NCI-H774 (cell line): ENCODE measurements at places on chromosomes 4 and X.
A peak's percentile ranks its signal among the peaks of the same experiment; 100 is the strongest.

DNA sequence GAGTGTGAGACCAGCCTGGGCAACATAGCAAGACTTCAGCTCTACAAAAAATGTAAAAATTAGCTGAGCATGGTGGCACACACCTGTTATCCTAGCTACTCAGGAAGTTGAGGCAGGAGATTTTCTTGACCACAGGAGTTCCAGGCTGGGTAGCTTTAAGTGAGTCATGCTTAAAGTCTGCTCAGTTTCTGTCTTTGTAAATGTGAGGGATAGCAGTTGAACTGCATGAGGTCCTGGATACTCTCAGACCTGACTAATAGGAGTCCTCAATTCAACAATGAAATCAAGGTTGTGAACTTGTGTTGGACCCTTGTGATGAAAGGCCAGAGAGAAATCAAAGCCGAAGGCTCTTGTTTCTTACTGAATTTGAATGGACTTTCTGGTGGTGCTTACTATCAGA lies 45.2 kb downstream of the STARD8 start:
- DNase-seq: no peak

DNA sequence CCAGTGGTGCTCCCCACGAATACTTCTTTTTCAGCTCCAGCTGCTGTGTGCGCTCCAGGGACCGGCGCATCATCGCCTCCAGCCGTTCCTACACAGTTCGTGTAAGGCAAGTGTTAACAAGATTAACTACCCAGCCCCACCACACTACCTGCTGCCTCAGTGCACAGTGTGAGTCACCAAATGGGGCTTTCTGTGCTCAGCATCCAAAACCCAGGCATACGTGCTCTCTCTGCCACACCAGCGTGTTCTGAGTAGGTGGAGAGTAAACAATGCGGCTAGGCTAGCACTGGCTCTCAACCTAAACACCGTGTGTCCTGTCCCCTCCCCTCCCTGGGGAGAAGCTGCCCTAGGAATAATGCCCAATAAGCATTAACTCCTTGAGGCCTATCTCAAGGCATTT lies 60.0 kb downstream of the MAP7D2 start:
- DNase-seq: peak; percentile 7

GRCh38 chr4:189202182-189202868 lies 738.3 kb upstream of the FRG1 start:
- peak; percentile 20 for DNase-seq

GRCh38 chr4:41538887-41539498 lies 1.0 kb downstream of the LIMCH1 start:
- DNase-seq: no peak

DNA sequence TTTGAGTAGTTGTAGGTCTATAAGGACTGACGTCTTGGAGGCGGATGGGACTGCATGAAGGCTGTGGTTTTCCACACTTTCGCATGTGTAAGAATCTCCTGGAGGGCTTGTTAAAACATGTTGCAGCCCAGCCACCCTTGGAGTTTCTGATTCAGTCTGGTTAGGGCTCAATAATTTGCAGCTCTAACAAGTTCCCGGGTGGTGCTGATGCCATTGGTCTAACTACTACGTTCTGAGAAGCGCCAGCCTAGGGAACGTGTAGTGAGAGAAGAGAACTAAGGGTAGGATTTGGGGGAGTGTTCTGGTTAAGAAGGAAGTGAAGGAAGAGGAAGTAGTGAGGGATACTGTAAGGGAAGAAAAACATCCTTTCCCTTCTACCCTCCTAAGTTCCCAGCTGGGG lies 138.9 kb downstream of the LARP7 start:
- DNase-seq: no peak

GRCh38 chrX:52923781-52924241 lies 26.7 kb downstream of the FAM156B start:
- DNase-seq: no peak

DNA sequence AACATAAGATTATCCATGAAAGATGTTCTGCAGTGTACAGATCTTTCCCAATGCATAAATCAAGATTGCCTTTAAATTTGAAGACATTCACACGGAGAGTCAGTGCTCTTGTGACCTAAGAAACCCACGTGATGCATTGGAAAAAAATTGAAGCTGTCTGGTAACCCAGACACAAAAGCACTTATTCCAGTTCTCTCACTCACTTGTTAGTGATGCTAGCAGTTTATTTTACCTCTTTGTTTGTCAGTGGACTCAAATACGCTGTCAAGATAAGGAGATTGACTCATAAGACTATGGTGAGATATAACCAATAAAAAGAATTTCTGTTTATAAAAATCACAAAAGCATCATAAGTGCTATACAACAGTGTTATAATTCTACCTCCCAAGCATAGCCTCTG lies 245.8 kb upstream of the SMIM31 start:
- DNase-seq: no peak

GRCh38 chrX:42678133-42678532 lies 99.8 kb downstream of the PPP1R2C start:
- DNase-seq: no peak

DNA sequence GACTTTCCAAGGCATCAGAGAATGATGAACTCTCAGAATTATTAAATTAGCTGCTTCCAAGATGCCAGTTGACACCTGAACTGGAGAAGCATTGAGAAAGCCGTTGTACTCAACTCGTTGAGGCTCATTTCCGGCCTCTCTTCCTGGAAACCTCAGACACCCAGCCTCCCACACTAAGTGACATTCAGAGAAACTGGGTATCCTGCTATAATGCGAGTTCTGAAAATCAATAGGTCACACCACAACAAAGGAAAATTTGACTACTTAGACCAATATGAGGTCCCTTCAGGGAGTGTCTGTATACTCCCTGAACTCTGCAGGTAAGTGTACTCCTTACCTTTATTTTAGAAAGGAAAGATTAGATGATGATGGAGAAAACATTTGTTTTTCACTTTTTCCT lies 51.2 kb downstream of the ENPEP start:
- DNase-seq: no peak

DNA sequence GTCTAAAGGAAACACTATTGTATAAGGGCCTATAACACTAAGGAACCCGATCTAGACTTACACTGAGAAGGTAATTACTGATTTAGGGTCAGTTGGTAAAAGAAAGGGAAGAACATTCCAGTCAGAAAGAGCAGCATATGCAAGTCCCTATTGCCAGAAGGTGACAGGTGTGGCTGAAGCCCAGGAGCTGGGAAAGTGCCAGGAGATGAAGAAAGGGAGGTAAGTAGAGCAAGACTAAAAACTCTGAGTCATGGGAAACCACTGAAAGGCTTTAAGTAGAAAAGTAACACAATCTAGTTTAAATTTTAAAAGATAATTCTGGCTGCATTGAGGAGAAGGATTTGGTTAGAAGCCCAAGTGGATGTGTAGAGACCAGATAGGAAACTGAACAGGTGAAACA lies 77.7 kb upstream of the INTU start:
- no peak for DNase-seq

GRCh38 chr4:95304898-95305297 lies 243.9 kb downstream of the UNC5C start:
- DNase-seq: no peak

DNA sequence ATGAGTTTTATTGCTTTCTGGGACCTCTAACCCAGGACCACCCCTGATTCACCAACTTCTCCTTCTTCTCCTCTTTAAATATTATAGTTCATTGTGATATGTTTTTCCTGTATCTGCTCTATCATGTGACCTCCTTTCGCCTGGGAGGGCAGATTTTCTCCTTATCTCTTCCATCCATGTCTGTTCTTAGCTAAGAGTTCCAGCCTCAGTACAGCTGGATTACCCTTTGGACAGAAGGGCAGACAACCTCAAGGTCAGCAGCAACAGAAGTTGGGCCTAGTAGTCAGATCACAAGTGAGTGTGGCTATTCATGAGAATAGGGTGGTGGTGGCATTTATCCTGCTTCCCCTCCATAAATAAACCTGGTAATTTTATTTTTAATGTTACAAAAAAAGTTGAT lies 5.7 kb upstream of the XK start:
- no peak for DNase-seq
